ENCODE measurements at places on chromosomes 5 and 9. TPM values are rescaled to one million over a fixed set of nuclear protein-coding genes. Genes with fewer than 3 reads are reported as not detected.

Gene ITK
- total RNA-seq, result 263 TPM

Gene FOXE1
- total RNA-seq, result 0.08 TPM

Gene GPR150
- total RNA-seq, result 0.74 TPM

Gene FBP2
- total RNA-seq, result not detected

Gene NAIP
- 11.1 TPM for total RNA-seq

- no peak overlapping the region for H3K4me3 ChIP-seq
- no peaks in the 10 kb centered on the region for H3K27me3 ChIP-seq
- no peak overlapping the region for H3K27ac ChIP-seq
These were observed 118.1 kb downstream of the SLIT3 start for GRCh38 chr5:169182797-169183196.

DNA sequence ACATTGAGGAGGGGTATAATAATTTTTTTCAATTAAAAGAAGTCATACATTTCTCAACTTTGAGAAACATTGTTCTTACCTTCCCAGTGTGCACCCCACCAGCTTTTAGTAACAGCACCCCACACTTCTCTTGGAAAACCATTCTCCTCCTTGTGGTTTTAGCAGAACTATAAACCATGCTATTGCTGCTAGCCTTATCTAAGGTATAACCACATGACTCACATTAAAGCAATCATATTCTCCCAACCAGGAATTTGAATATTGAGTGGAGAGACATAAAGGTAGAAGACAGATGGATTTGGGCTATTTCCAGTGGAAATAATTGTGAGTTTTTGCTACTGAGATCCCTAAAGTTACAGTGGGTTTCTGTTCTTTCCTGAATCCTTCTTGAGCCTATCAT, 43.5 kb upstream of the SRFBP1 start:
- H3K4me3 ChIP-seq, result no peak overlapping the region
- no peak overlapping the region for H3K27ac ChIP-seq
- no peaks in the 10 kb centered on the region for H3K36me3 ChIP-seq
- no peaks in the 10 kb centered on the region for H3K4me1 ChIP-seq
- no peak for DNase-seq

- no peak for DNase-seq
- H3K4me3 ChIP-seq, result no peak overlapping the region
- peaks cover 20% of the 10 kb centered on the region for H3K4me1 ChIP-seq
- H3K27ac ChIP-seq, result no peak overlapping the region
These were observed 31.9 kb downstream of the THBS4 start for GRCh38 chr5:80067016-80067415.

DNA sequence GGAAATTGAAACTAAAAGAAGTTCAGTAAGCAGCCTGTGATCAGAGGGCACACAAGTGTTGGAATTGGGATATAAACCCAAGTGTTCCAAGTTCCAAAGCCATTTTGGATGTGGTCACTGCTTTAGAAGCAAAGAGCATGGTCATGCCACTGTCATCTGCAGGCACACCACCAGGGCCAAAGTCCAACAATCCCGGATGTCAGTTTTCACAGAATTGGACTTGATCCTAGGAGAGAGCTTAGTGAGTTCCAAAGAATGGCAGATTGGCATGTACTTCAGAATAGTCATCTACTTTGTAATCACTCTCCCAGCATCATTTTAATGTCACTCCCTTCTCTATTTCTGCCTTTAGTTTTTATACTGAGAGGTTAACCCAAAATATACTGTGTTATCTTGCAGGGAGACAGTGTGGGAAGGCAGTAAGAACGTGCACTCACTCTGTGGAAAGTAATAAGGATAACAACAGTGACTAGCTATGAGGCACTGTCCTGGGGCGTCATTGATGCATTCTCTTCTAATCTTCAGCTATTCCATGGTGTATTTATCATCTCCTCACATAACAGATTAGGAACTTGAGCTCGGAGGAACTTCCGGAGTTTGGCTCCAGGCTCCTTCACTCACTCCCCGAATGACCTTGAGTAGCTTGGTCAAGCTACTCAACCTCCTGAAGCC, 388.0 kb downstream of the ACTL7B start:
- no peaks in the 10 kb centered on the region for H3K4me1 ChIP-seq
- DNase-seq, result no peak
- H3K27me3 ChIP-seq, result no peaks in the 10 kb centered on the region
- no peaks in the 10 kb centered on the region for H3K36me3 ChIP-seq

GRCh38 chr5:68778484-68778883, 315.3 kb upstream of the SLC30A5 start:
- no peak for DNase-seq
- H3K36me3 ChIP-seq, result no peaks in the 10 kb centered on the region
- H3K4me1 ChIP-seq, result no peaks in the 10 kb centered on the region

DNA sequence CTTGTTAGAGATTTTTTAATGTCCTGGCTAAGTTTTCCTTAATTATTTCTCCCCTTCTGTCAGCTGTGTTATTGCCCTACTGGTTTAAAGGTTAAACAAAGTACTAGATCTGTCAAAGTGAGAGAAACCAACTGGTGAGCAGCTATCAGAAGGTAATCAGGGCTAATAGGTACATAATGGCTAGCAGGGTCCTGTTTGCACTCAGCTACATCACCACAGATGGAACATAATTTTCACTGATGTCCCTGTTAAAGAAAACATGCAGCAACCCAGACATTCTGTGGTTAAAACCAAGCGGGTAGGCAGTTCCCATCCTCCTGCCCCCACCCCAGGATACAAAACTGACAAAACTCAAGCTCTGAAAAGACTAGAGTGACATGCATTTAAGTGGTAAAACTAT, 473.9 kb downstream of the NR2F1-AS1 start:
- H3K27ac ChIP-seq, result no peak overlapping the region
- no peaks in the 10 kb centered on the region for H3K27me3 ChIP-seq
- H3K36me3 ChIP-seq, result no peaks in the 10 kb centered on the region

GRCh38 chr5:179623906-179624741, 653 bp upstream of the HNRNPH1 start:
- peak overlapping the region; percentile 92 for H3K4me3 ChIP-seq
- peak; percentile 67 for DNase-seq
- peak overlapping the region; percentile 99 for H3K27ac ChIP-seq
- no peaks in the 10 kb centered on the region for H3K27me3 ChIP-seq
- peaks cover 48% of the 10 kb centered on the region for H3K36me3 ChIP-seq
- peaks cover 30% of the 10 kb centered on the region for H3K4me1 ChIP-seq
